COR-L47 (cell line): ENCODE measurements at places on chromosomes 7 and 10.
A peak's percentile ranks its signal among the peaks of the same experiment; 100 is the strongest.

DNA sequence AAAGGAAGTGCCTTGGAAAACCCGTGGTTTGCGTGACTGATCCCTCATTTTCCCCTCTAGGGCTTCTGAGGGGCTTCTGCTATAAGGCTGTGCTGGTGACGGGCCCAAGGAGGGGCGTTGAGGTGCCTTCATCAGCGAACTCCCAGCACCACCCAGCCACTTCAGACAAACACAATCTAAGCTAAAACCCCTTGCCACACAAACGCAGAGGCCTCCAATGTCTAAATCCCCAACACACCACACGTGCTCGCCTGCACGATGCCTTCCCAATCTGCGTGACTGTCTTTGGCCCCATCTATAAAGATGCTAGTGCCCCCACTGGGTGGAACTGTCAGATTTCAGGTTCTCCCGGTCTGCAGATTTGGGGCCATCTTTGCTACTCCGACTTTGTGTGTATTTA, 4.1 kb upstream of the GAD2 start:
- no peak for DNase-seq

DNA sequence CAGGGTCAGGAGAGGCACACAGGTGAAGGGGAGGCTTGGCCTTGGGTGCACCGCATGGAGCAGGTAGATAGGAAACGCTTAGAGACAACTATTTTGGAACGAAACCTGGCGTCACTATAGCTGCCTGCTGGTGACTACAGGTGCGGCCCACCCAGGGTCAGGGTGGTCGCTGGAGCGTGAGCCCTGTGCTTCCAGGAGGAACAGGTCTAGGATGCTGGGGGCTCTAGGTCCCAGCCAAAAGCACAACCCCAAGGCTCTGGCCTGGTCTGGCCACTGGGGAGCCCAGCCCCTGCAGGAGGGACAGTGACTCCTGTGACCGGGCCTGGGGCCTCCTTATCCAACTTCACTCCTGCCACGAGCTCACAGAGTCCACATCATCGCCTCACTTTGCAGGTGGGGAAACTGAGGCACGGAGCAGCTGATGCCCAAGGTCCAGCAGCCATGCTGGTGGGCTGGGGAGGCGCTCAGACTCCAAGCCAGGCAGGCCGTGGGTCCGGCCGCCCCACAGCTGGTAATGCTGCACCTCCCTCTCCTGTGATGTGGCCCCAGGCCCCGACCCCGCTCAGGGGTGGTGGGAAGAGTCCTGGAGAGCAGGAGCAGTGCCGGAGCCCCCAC, 9.0 kb downstream of the LFNG start:
- no peak for DNase-seq

DNA sequence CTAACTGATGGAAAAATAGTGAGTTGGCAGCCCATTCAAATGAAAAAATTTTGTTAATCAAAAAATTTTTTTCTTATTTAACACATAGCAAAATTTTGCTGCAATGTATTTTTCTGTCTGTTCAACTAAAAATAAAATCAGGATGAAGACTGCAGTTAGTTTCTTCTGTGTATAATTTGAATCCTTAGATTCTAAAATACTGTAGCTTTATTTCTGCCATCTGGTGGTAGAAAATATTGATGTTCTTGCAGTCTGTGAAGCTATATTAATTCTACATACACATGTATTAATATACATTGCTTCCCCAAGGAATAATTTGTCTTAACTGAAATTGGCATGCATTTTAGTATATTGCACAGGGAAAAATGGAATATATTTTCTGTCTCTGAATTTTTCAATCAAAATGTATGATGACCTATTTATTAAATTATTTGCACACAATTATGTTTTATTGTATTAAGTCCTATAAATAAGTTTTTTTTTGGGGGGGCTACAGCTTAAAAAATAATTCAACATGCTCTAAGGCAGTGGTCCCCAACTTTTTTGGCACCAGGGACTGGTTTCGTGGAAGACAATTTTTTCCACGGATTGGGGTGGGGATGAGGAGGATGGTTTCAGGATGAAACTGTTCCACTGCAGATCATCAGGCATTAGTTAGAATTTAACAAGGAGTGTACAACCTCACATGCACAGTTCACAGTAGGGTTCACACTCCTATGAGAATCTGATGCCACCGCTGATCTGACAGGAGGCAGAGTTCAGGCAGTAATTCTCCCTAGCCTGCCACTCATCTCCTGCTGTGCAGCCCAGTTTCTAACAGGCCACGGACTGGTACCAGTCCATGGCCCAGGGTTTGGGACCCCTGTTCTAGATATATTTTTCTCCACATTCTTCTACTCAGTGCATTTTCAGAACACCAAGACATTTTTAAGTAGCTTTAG, 119.4 kb downstream of the GNAT3 start:
- peak; percentile 47 for DNase-seq

DNA sequence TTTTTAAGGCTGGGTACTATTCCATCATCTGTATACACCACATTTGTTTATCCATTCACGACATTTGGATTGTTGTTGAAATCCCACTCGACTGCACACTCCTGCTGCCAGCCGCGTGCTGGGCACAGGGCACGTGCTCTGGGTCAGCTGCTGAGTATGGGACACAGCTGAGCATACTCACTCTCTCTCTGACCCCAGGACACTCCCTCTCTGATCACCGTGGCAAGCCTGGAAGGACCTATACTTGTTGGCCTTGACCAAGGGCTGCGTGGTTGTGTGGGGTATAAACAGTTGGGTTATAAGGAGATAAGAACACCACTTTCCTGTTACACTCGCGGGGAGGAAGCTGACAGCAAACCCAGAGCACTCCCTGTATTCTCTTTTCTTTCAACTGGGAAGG, 153.0 kb upstream of the RHEB start:
- DNase-seq, result no peak

- DNase-seq, result no peak
These were observed 7.7 kb downstream of the VAX1 start for GRCh38 chr10:117130346-117130745.

GRCh38 chr10:101609481-101609880, 21.4 kb downstream of the DPCD start:
- no peak for DNase-seq

DNA sequence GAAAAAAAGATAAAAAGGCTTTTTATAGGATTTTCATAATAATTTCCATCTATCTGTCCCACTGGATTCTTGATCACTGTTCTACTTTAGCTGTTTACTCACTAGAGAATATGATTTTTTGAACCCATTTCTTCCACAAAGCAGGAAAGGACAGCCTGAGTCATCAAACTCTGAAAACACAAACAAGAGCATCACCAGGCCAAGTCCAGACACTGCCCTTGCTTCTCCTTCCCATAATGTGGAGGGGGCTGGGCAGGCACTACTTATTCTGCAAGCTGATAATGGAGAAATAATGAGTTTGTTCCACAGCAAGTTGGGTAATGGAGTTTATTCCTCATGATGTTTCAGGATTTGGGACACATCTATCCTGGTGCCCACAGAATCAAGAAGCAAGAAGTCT, 13.0 kb upstream of the KCNIP2 start:
- no peak for DNase-seq

- no peak for DNase-seq
These were observed 179.5 kb upstream of the HGF start for GRCh38 chr7:81949306-81949705.

DNA sequence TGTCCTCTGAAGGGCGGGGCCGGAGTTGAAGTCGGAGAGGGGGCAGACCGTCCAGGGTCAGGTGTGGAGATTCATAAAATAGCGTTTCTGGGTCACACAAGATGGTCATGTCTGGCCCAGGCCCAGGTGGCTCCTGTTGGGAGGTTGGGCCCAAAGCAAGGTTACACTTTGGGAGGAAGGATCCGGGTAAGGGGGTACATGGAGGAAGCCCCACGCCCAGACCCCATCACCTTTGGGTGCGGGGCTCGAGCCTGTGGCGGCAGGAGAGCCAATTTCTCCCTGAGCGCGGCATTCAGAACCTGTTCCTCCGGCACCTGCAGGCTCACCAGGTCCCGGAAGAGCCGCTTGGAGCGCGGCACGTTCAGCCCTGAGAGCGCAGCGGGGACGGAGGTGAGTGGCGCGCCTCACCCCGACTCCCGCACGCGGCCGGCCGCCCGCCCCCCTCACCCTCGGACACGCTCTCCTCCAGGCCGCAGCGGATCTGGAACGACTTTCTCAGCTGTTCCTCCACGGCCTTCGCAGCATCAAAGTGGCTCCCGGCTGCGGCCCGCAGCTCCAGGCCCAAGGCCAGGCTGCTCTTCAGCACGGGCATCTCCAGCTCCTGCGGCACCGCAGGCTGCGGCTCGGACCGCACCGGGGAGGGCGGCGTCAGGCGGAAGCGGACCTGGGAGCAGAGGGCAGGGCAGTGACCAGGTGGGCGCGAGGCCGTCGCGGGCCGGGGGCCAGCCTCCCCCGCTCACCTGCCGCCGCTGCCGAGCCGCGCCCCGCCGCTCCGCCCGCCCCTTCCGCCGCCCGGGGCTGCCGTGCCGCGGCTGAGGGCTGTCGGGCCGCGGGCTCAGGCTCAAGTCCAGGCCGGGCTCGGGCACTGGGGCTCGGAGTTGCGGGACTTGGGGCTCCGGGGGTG, 644 bp downstream of the PPP1R35 start:
- DNase-seq, result peak; percentile 52

DNA sequence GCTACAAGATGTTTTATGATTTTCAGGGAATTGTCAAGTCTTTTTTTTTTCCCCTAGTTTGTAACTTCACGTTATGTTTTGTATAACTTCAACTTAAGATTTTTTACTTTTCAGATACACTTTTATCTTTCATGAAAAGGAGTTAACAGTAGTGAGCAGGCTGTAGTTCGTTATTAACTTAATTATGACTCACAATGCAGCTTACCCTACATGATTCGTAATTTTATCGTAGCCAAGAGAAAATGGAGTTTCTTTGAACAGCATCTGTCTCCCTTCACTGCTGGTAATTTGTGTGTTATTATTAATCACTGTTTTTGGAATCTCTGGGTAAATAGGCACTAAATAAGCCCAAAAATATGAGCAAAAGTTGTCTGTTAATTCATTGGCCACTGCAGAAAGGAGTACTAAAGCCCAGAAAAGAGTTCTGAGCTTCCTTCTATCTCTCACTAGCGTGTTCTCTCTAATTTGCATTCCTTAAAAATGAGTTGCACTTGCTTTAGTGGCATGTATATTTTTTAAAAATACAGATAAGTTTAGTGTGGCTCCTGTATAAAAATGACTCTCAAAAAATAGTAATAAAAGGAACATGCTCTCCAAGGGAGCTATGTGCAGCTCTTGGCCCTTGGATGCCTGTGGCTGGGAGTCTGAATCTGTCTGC, 36.1 kb downstream of the RALA start:
- no peak for DNase-seq

DNA sequence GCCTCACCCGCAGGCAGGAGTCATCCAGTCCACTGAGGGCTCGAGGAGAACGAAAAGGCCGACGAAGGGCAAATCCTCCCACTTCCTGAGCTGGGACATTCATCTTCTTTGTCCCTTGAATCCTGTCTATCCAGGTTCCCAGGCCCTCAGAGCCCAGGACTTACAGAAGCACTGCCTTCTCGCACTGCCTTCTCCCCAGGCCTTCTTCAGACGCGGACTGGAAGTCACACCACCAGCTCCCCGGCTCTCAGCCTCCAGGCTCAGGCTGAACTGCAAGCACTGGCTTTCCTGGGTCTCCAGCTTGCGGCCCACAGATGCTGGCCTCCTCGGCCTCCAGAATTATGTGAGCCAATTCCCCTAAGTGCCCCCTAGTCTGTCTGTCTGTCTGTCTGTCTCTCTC, 6.4 kb upstream of the MMP21 start:
- DNase-seq, result no peak

DNA sequence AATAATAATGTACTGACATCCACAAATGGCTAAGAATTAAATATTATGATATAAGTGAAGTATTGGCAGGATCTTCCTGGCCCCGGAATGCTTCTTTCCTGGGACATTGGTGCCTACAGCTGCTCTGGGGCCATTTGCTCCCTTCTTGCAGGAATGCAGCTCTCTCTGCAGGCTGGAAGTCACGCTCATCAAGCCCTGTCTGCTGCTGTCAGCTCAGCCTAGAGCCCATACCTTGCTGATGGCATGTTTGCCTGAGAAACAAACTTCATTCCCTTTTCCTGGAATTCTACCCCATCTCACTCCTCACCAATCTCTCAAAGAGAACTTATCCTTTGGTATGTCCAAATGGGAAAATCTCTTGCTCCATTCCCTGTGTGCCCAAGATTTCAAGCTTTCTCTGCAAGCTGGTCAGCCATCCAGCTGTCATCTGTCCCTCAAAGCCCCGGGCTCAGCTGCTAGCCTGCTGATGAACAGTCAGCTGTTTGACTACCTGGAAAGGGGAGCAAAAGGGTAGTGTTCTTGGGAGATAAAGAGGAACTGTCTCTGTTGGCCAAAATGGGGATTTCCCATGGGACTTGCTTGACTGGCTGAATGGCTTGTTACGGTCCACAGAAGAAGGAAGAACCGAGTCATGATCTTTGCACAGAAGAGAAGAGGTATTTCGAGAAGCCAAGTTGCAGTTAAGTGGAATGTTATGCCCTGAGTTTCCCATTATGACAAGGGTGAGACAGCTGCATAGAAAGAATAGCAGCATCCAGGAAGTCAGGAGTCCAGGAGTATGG, 12.0 kb upstream of the RASSF4 start:
- DNase-seq, result no peak

- peak; percentile 59 for DNase-seq
These were observed 10.8 kb downstream of the LMOD2 start for GRCh38 chr7:123666492-123666891.
